GM06990 (cell line): ENCODE measurements at places on chromosomes 16 and 17.

DNA sequence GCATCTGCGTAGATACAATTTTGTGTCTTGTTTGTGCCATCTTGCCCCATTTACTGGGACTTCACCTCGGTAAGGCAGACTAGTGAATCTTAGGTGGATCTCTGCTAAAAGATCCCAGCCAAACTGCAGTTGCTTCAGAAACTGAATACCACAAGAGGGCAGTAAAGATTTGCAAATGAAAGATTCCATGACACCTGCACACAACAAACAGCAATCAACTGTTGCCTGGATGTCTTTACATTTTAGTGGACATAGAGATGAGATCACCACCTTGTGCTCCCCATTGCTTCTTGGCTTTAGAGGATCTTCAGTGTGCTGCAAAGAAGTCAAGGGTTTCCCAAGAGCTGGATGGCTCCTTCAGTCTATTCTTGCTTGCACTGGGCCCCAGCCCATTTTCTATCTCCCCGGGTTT is 119.2 kb upstream of the CACNG5 start:
- no peak for DNase-seq

DNA sequence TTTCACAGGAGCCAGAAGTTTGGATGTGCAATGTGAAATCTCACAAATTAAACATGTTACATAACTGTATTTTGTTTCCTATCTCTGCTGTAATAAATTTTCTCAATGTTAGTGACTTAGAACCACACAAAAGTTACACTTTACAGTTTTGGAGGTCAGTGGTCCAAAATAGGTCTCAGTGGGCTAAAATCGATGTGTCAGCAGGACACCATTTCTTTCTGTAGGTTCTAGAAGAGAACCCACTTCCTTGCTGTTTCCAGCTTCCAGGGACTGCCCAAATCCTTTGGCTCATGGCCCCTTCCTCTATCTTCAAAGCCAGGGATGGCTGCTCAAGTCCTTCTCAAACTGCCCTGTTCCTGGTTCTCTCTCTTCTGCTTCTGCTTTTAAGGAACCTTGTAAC is 252.7 kb downstream of the WWOX start:
- DNase-seq: no peak

GRCh38 chr17:31275116-31275515 is 21.9 kb downstream of the OMG start:
- no peak for DNase-seq

GRCh38 chr17:68733241-68734176 is 132.3 kb upstream of the FAM20A start:
- DNase-seq: no peak

GRCh38 chr17:7881276-7882054 is 7.1 kb upstream of the CHD3 start:
- DNase-seq: no peak

DNA sequence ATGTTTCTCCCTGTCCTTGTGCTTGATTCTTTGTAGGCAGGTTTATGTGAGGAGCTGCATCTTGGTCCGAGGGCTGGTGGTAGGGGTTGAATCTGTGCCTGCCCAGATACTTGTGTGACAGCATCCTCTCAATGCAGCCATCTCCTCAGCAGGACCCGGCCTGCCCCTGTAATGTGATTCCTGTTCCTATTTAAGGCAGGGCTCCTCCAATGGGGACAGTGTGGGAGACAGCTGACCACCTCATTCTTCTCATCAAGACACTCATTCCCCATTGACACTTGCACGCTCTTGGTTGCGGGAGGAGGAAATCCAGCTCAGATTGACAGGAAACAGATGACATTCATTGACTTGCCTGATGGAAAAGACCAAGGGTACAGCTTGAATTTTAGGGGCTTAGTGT is 384.5 kb downstream of the CPPED1 start:
- DNase-seq: no peak

- no peak for DNase-seq
Measured at GRCh38 chr17:74082886-74083285, 120.6 kb upstream of the RPL38 start.
